Stimulated activated CD8-positive, alpha-beta memory T cell treated with anti-CD3 and anti-CD28 coated beads, Interleukin-4, amount 100 ng/mL, for 1 hour (primary cell): ENCODE measurements at places on chromosomes 3 and 15.

- no peak for DNase-seq
These were observed 38.6 kb downstream of the PRICKLE2 start for GRCh38 chr3:64186667-64187064.

DNA sequence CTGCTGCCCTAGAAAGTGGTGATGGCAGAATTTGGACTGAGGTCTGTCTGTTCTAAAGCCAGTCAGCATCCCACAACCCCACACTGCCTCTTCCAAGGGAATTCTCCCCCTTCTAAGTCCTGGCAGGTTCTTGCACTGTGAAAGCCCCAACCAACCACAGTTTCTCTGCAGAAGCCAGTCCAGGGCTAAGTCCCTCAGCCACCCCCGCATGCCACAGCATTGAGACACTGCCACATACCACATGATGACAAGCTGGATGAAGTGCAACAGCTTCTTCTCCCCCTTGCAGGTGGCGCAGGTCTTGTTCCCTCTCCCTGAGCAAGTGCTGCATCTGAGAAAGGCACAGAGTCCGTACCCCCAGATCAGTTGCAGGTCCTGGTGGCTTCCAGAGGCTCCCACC, 18.6 kb downstream of the SSUH2 start:
- no peak for DNase-seq

DNA sequence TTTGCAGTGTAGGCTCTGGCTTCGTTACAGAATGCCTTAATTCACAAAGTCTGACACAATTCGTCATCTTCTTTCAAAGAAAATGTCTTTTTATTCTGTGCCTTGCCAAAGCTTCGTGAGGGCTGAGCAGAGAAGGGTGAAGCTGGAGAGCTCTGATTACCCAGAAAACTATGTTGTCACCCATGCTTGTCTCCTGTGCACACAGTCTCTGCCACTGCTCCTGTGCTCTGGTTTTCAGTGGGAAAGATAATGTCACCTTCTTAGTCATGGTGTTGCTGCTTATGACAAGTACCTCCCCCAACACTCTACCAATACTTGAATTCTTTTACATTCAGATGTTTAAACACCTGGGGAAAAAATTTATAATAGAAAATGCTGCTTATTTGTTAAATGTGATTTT, 509.2 kb upstream of the GRM7 start:
- no peak for DNase-seq

DNA sequence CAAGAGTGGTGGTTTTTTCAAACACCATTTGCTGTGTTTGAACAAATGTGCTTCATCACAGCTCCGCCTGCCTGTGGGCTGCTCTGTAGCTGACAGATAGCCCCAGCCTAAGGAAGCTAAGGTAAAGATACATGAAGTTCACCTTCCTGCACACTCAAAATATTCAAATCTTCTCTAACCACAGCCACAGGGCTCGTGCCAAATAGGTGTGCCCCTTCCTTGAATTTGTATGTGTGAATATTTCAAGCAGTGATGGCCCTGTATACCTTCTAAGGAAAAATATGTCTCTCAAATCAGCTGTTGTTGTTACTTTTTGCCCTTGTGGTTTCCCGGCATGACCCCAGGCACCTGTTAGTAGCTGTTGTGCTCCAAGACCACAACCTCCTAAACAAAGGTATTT, 92.8 kb downstream of the CCNL1 start:
- DNase-seq = no peak

- DNase-seq = no peak
These were observed 18.6 kb upstream of the KCTD6 start for GRCh38 chr3:58473275-58473674.

- no peak for DNase-seq
These were observed 16.4 kb upstream of the GNAT1 start for GRCh38 chr3:50174947-50175524.

GRCh38 chr3:72482589-72483321, 365.5 kb downstream of the SHQ1 start:
- DNase-seq = no peak

DNA sequence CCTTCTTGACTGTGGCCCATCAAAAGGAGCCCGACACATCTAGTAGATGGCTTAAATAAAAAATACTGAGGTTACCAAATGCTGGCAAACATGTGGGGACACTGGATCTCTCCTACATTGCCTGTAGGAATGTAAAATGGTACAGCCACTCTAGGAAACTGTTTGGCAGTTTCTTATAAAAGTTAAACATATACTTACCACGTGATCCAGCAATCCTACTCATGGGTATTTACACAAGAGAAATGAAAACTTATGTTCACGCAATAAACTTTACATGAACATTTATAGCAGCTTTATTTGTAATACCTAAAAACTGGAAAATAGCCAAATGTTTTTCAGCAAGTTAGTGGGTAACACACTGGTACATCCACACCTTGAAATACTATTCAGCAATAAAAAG, 9.1 kb downstream of the ZBTB38 start:
- DNase-seq = no peak
